DND-41 (cell line): ENCODE measurements at places on chromosomes 3 and 15.

DNA sequence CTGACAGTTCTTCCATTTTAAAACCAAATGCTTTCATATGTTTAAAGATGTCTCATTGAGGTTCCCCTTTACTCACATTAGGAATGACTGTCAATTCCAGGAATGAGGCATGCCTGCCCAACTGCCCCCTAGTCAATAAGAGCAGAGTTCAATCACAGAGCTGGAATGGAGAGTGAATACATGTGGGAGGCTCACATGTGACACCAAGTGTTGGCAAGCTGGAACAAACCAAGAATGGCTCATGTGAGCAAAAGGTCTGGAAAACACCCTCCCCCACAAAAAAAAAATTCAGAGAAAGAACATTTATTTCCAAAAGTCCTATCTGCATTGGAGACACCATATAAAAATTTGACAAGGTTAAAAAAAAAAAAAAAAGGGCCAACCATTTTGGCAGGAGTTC, 3.7 kb downstream of the PBRM1 start:
- DNase-seq: no peak

DNA sequence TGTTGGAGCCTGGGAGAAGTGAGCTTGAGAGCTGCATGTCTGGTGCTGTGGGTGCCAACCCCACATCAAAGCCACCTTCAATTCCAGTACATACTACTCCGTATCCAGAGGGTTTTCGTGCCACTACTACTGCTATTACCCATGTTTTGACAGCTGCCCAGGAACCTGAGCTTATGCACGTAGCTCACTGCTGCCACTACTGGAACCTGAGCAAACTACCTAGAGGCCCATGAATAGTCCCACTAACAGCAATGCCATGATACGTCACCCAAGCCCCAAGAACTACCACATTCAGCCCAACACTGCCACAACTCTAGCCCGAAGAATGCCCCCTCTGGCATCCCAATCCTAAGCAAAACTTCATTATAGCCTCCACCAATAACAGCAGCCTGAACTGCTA, 215.2 kb upstream of the BCHE start:
- DNase-seq: no peak

- no peak for DNase-seq
Measured at GRCh38 chr3:176167272-176167671, 1030.0 kb downstream of the TBL1XR1 start.

GRCh38 chr15:94029495-94029894, 201.9 kb upstream of the MCTP2 start:
- DNase-seq: no peak

DNA sequence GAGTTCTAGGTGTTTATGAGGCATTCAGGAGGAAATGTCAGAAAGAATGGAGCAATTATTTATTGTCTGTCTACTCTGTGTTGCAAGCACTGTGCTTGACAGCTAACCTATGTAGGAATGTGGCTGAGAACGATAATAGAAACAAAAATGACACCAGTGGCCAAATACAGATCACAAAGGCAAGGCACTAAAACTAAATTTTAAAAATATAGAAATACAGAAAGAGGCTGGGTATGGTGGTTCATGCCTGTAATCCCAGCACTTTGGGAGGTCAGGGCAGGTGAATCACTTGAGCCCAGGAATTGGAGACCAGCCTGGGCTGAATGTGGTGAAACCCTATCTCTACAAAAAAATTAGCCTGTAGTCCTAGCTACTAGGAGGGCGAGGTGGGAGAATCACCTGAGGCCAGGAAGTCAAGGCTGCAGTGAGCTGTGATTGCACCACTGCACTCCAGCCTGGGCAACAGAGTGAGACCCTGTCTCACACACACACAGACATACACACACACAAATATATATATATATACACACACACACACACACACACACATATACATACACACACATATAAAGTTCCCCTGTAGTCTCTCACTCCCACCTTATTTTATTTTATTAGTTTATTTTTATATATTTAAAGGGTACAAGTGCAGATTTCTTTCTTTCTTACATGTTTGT, 6.0 kb downstream of the PRKCI start:
- DNase-seq: no peak
